ENCODE measurements at places on chromosomes 11 and 22.

GRCh38 chr11:106047631-106048030 lies 25.6 kb upstream of the MSANTD4 start:
- DNase-seq = no peak

DNA sequence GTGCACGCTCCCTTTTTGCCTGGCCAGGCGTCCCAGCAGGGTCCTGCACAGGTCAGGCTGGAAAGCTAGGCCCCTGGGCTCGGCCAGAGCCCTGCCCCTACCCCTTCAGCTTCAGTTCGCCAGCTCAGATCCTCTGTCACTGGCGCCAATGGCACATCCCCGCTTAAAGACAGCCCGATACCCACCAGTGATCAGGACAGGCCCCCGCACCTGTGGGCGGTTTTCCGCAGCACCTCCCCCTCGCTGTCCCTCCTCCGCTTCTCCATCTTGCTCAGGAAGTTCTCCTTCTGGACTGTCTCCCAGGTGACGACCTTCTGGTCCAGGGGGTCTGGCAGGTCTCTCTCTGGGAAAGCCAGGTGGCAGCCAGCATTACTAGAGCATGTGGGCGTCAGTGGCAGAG lies 5.9 kb downstream of the TSSC4 start:
- no peak for DNase-seq

DNA sequence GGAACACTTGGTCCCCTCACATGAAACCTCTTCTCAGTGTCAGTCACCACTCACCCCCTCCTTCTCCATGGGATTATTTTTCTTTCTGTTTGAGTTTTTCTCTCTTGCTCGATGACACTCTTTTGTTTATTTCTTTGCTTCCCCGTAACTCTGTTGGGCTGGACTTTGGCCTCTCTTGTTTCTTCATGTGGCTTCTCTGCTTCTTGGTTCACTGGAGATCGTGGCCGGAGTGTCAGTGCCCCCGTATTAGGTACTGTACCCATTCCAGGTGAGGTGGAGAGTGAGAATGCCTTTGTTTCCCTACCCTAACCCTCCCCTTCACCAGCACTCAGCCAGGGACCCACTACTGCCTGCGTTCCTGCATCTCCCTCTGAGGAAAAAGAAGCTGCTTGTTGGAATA lies 32.5 kb downstream of the CYB5R2 start:
- no peak for DNase-seq

DNA sequence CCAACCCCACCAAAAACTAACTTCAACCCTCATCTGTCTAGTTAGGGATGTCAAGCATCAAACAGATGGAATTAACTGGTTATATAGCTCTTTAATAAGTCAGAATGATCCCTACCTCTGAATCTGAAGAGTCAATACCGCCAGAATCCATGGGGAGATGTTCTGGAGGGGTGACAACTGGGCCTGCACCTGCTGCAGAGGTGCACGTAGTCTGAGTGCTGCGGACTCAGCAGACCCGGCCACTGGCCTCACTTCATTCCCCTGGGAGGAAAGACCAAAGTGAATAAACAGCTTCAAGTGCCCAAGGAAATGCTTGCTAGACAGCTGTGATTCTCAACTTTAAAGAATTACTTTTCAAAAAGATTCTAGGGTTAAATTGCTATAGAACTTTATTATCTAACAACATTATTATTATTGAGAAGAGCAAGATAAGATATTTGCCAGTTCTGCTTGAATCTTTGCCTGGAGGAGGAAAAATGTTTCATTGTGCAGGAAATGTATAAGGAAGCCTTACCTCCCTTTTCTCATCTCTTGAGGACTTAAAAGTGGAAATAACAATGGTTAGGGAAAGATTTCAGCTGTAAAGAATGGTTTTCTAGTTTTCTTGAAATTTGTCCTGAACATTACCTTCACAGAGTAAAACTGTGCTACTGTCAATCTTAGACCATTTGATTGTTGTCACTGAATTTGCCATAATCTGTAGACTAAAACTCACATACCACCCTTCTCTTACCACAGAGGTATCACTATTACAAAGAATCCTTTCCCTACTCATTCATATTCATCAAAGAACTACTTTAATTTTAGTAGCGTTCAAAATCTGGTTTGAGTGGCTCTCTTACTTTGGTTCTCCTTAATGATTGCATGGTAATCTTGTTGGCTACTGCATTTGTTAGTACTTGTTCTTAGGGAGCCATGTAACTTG lies 4.2 kb downstream of the XBP1 start:
- DNase-seq = no peak

- no peak for DNase-seq
Observed at GRCh38 chr11:95567685-95568084, 221.9 kb downstream of the FAM76B start.

DNA sequence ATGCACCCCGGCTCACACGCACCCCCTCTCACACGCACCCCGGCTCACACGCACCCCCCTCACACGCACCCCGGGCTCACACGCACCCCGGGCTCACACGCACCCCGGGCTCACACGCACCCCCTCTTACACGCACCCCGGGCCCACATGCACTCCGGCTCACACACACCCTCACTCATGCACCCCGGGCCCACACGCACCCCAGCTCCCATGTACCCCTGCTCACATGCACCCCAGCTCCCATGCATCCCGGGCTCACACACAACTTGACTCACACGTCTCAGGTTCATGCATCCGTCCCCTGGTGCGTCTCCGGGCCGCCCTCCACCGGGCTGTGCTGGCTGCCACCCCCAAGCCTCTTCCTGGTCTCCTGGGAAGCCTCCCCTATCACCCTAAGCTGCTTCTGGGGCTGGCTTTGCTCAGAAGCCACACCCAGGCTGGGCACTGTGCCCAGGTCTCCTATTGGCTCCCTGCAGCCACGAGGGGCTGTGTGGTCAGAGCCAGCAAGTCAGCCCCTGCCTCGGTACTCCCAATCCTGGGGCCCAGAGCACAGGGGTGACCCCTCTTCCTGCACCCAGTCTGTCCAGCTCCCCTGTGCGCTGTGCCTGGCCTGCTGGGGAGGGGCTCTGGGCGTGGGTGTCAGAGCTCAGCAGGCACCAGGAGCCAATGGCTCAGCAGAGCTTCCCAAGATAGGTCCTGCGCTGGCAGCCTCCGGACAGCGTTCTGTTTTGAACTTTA lies 16.9 kb downstream of the TSPAN4 start:
- no peak for DNase-seq

DNA sequence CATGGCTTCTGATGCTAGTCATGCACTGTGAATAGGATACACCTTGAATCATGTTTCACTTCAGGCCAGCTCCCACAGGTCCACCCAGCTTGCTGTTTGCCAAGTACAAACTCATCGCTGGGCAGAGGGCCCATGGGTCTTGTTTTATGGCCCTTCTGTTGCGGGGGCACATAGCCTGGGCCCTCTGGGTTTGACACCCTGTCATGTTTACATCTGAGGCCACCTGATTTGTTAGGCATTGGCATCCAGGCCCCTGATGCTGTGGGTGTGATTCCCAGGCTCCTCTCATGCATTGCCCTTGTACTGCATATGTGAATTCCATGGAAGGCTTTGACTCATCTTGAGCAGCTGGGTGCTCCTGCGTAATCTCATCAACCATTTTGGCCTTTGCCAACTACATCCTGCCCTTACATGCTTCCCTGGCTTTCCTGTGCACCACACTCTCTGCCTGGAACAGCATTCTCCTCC lies 32.6 kb downstream of the PPFIBP2 start:
- no peak for DNase-seq

- no peak for DNase-seq
Observed at GRCh38 chr11:116986521-116987105, 111.6 kb downstream of the SIK3 start.

DNA sequence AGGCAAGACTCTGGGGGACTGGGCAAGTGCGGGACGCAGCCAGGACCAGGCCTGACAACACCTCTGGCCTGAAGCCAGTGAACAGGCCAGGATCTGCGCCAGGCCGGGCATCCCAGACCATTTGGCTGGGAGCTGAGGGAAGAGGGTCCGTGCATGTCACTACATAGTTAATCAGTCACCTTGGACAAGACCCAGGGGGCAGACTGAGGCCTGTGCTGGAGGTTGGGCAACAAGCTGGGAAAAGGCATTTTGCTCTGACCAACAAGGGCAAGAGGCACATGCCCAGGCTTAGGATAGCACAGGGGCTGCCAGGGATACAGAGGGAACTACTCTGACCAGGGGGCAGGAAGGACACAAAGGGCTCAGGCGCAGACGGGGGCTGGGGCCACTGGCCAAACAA lies 7.0 kb upstream of the CHADL start:
- DNase-seq = no peak

DNA sequence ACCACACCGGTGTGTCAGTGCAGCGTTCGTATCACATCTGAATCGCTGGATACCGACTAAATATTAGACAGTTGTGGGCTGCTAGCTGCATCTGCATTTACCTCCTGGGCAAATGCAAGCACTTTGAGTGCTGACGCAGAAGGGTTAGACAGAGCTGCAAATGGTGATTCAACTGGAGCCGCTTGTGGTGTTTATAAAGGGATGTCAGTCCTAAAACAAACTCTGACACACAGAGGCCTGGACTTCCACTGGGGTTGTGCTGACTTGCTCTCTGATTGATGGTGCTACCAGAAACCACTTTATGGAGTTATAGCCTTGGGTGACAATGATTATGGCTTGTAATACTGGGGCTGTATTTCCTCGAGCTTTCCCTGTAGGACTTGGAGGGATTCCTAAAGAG lies 374.4 kb downstream of the NTM start:
- DNase-seq = no peak
